ENCODE measurements at places on chromosomes 1 and 21. TPM values are rescaled to one million over a fixed set of nuclear protein-coding genes. Genes with fewer than 3 reads are reported as not detected.

Gene CLDN17
- total RNA-seq, result not detected

DNA sequence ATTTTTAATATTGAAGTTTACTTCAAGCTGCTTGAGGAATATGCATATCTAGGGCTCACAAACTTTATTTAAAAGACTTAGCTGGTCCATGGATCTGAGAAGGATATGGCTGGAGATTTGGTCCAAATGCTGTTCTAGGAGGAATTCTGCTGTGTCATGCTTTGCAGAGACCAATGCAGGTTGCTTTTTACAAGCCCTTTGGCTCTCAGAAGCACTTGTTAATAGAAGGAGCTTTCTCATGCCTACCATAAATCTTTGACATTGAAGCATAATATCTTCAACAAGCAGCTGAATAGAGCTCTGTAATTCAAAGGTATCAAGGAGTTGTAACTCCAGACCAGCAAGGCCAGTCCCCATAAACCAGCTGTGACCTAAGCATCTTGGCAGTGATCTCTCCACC, 299.1 kb downstream of the HHAT start:
- no peak for DNase-seq

DNA sequence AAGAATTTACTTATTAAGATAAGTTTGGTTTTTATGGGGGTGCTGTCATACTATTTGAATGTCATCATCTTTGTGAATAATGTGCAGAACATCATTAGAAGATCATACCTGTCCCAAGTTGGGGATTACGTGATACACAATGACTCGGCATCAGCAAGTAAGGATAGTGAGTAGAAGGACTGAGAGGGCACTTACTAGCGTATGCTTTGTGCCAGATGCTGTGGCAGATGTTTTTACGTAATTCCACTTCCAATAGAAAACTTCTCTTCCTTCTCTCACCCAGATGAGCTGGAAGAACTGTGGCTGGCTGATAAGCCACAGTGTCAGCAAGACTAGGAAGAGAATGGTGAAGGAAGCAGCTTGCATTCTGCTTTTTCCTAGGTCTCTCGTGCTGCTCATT, 28.1 kb upstream of the TGFB2 start:
- DNase-seq, result no peak

- no peak for DNase-seq
Measured at GRCh38 chr1:28243685-28244311, 7.9 kb downstream of the ATP5IF1 start.

DNA sequence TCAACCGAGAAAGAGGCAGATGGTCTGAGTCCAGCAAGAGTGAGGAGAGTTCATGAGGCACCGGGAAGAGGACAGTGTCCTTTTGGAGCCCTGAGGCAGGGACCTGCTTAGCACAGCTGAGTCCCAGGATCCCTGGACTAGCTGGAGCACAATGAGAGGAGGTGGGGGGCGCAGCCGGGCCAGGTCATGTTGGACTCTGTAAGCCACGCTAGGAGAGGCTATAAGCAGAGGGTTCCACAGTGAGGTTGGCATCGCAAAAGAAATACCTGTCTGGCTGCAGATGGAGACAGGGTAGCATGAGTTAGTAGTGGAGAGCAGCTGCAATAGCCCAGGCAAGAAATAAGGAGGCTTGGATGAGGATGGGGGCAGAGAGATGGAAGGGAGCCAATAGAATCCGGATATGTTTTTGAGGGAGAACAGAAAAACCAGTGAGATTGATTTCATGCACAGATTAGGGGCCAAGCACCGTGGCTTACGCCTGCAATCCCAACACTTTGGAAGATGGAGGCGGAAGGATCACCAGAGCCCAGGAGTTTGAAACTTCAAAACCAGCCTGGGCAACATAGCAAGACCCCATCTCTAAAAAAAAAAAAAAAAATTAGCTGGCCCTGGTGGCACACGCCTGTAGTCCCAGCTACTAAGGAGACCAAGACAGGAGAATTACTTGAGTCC, 98.2 kb downstream of the DHRS3 start:
- DNase-seq, result no peak

DNA sequence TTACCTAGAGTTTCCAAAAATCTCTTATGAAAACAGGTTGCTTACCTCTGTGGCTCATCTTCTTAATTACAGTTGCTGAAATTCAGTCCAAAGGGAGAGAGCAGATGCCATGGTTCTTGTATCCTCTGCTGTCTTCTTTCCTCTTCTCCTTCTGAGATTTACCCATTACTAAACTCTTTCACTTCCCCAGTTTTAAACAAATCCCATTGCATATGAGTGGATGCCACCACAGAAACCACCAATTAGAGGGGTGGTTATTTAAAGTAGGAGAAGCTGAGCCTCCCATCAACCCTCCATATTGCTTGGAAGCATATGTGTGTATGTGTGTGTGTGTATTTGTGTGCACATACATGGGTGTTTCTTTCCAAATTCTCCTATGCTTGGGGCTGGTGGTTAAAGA, 128.5 kb upstream of the KCNK1 start:
- DNase-seq, result no peak

DNA sequence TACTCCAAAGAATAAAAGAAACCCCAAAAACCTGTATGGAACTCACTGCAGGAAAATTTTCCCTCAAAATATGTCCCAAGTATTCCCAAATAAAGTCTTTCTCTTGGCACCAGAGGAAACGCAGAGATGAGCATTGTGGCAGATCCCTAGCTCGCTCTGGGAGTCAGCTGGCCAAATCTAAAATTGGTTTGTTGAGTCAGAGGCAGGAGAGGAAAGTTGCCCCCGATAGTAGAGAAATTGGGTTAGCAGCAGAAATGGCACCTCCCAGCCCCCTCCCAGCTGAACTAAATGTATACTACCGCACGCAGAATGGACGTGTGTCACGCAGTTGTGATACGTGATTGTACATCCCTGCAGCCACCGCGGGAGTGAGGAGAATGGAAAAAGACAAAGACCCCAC, 39.9 kb upstream of the TARBP1 start:
- DNase-seq, result no peak

All from WTC11 (cell line).